Endothelial cell of umbilical vein (primary cell): ENCODE measurements at places on chromosomes 1 and 21. TPM values are rescaled to one million over a fixed set of nuclear protein-coding genes. Genes with fewer than 3 reads are reported as not detected.
A peak's percentile ranks its signal among the peaks of the same experiment; 100 is the strongest.

- DNase-seq: no peak
Observed at GRCh38 chr1:82279241-82279640, 478.5 kb downstream of the ADGRL2 start.

DNA sequence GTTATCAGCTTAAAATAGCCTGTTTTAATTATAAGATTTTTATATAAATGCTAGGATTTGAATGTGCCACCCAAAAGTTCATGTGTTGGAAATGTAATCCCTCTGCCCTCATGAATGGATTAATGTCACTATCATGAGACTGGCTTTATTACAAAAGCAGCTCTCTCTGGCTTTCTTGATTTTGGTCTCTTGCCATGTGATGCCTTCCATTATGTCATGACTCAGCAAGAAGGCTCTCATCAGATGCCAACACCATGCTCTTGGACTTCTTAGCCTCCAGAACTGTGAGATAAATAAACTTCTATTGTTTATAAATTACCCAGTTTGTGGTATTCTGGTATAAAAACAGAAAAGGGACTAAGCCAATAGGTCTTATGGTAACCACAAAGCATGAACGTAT, 6.9 kb upstream of the PRSS38 start:
- no peak for DNase-seq

DNA sequence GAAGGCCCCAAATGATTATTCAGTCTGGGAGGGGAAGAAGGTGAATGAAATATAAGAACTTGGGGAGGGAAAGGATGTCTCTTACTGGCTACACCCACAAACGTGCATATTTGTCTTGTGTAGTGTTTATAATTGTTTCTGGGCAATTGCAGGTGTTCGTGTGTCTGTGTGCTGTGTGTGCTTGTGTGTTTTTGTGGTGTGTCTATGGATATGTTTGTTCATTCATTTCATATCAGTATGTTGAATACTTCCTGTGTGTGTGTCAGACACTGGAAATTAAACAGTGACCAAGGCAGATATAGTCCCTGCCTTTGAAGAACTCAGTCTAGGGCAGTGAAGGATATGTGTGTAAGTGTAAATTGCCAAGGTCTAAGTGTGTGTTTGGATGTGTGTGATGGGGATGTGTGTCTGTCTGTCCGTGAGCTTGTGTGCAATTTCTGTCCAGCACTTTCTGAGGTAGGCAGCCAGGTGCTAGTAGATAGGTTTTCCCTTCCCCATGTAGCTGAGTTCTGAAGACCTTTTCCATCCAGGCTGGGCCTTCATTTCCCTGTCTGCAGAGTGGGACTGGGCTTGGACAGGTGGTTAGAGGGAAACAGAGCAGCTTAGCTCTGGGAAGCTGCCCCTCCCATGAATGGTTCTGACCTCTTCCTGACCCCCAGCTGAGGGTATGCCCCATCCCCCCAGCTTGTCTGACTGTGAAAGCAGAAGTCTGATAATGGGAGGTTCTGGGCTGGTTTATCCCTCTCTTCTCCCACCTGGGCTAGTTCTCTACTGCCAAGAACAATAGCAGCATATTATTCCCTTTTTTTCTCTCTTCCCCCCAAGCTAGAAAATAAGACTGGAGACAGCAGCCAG, 3.8 kb downstream of the AGO1 start:
- peak; percentile 44 for DNase-seq

GRCh38 chr1:8226747-8227146, 91.2 kb upstream of the SLC45A1 start:
- peak; percentile 32 for DNase-seq

GRCh38 chr1:32992489-32993323, 28.1 kb upstream of the RNF19B start:
- DNase-seq: peak; percentile 46

DNA sequence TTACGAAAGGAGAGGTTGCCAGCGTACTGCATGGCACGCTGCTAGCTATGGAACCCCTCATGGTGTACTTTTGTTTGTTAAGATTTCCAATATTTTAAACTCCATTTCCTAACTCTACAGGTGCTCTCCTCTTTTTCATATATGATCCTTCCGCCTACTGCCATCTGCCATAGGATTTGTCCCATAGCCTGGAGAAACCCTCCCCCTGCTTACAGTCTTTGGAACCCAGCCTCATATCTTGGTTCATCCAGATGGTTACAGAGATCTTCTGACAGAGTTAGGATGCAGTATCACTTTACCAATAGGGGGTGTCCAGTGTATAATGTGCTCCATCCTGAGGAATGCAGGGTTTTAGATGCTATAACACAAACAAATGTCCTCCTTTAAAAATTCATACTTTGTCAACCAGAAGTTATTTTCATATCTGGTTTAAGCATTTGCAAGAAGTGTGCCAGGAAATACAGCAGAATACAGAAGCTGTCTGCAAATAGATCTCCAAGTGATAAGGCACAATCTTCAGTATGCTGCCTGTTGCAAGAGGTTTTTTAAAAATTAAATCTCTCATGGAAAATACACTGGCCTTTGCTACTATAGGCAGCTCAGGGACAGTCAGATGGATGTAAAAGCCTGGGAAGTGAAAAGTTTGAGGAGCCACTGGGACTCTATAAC, 377.8 kb downstream of the KCNH1 start:
- no peak for DNase-seq

- DNase-seq: no peak
Observed at GRCh38 chr1:233111731-233112130, 161.3 kb downstream of the NTPCR start.

The TAL1 gene
- total RNA-seq: 50.2 and 52.4 TPM in 2 replicates

The OR14K1 gene
- total RNA-seq: not detected in 2 replicates

DNA sequence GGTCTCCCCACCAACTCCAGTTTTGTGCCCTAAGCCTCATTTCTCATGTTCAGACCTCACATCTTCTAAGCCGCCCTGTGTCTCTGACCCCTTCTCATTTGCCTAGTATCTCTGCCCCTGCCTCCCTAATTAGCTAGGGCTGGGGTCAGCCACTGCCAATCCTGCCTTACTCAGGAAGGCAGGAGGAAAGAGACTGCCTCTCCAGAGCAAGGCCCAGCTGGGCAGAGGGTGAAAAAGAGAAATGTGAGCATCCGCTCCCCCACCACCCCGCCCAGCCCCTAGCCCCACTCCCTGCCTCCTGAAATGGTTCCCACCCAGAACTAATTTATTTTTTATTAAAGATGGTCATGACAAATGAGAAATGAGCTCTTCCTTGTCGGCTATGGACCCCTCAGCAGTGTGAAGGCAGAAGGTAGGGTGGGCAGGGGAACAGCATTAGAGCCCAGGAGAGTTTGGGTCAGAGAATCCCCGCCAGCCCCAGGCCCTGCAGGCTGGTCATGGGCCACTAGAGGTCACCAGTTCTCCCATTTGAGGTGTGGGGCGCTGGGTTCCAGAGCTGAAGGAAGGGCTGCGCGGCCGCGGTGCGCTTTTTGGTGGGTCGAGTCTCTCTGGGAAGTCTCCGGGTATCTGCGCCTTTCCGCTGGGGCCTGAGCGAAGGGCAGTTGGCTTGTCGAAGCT, 11.5 kb downstream of the ADAMTSL4 start:
- DNase-seq: no peak

The SSU72 gene
- total RNA-seq: 124 and 129 TPM in 2 replicates
